ENCODE measurements at places on chromosomes 12 and 14.
A peak's percentile ranks its signal among the peaks of the same experiment; 100 is the strongest.

DNA sequence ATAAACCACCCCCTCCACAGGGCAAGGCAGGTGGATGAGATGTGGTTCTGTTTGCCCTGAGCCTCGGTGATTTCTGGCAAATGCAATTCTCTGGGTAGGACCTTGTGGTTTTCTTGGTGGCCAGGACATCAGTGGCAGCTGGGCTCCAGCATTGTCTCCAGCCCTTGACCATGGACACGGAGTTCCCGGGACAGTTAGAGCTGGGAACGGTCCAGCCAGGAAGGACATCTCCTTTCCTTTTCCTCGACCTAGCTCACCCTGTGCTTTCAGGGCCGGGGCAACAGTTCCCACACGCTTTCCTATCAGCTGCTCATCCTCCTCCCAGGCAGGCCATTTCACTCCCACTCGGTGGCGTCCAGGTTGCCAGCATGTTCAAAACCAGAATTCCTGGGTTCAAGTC lies 9.2 kb downstream of the SERPINA4 start:
- no peak for DNase-seq

GRCh38 chr14:24734917-24735500 lies 101.0 kb upstream of the GZMB start:
- peak; percentile 26 for DNase-seq

GRCh38 chr14:69049675-69050074 lies 70.6 kb upstream of the ACTN1 start:
- DNase-seq, result no peak

GRCh38 chr14:61099216-61099835 lies 118.3 kb downstream of the SLC38A6 start:
- DNase-seq, result no peak

Measured in BE2C (cell line).